ENCODE measurements at places on chromosomes 7 and 10.

- no peak for DNase-seq
Measured at GRCh38 chr7:151077705-151078232, 2.8 kb downstream of the FASTK start.

DNA sequence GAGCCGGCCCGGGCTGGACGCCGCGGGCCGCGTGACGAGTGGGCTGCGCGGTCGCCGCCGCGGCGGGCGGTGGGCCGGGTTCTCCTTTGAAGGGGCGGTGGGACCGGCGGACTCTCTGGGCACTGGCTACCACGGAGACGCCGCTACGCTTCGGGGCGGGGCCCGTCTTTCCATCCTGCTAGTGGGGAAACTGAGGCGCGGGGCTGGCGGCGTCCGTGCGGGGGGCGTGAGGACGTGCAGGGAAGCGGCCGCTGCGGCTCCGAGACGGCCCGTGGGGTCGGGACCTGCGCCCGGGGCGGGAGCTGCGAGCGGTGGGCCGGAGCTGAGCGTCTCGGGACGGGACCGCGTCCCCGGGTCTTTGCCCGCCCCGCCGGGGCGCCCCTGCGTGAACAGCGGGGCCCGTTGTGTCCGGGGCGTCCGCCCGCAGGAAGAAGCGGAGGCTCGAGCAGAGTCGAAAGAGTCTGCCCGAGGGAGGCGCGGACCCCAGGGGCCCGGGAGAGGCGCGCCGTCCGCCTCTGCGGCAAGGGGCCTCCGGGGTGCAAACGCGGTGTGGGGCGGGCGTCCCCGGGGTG lies 548 bp upstream of the BNIP3 start:
- no peak for DNase-seq

DNA sequence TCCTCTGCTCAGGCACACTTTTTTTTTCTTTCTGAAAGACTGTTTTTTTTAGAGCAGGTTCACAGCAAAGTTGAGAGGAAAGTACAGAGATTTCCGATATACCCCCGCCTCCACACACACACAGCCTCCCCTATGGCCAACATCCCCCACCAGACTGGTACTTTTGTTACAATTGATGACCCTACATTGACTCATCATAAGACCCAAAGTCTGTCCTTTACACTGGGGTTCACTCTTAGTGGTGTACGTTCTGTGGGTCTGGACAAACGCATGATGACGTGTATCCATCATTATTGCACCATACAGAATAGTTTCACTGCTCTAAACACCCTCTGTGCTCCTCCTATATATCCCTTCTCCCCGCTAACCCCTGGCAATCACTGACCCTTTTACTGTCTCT lies 107.7 kb downstream of the RBM20 start:
- no peak for DNase-seq

DNA sequence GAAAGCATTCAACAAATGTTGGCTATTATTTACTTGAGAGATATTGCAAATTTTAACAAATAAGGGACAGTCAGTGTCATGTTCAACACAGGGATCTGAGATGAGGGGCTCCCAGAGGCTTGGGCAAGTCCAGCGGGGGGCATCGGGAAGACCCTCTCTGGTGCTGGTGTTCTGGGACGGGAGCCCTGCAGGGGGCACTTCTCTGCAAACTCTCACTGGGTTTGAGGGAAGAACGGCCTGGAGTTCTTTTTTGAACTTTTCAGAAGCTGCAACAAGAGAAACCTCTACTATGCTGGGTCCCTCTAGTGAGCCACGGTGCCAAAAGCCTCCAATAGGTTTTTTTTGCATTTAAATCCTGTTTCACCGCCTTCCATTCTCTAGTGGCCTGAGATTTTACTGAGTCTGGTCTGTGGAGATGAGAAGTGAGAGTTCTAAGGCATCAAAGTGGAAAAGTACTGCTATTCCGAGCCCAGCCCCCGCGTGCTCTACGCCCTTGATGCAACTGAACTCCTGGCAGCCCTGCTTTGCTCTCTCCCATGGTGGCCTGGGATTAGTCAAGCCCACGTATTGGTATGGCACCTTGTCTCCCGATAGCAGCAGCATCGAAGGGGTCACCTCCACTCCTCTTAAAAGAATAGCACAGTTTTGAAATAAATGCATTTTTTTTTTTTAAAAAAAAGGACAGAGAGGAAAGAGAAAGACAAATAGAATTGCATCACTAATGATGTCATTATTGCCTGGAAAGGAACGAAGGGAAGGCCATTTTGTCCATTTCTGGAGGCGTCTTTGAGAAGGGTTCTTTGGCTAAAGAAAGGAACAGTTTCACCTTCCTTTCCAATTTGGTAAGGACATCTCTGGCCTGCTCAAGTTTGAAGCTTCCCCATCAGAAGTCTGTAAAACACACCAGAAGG lies 43.5 kb downstream of the CLEC2L start:
- no peak for DNase-seq

DNA sequence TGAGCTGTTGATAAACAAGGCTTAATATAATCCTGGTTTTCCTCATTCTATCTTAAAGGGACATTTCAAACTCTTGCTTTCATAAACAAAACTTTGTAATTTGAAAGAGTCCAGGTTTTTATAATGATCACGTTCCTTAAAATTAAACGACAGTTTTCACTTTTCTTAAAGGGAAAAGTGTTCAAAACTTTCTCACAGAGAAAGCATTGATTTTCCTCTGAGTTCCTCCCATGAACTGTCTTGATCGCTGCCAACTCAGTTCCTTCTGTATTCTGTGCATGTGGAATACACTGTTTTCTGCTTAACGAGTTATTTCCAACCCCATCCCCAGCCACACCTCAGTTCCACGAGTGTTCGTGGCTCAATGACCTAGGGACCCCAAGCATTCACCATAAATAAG lies 2.4 kb upstream of the C7orf33 start:
- no peak for DNase-seq

- no peak for DNase-seq
Measured at GRCh38 chr7:97119747-97120146, 2.2 kb downstream of the SDHAF3 start.

GRCh38 chr7:68362745-68363518 lies 1235.3 kb upstream of the AUTS2 start:
- no peak for DNase-seq

GRCh38 chr7:128910569-128910945 lies at the start of gene KCP:
KCP (minus strand) TSS chr7:128910709; CDS start chr7:128910676, 33 bp downstream.
- DNase-seq, result peak; percentile 30

GRCh38 chr7:148264933-148265557 lies 325.5 kb upstream of the C7orf33 start:
- DNase-seq, result peak; percentile 53

GRCh38 chr10:11446133-11446532 lies 165.3 kb downstream of the USP6NL start:
- DNase-seq, result no peak

DNA sequence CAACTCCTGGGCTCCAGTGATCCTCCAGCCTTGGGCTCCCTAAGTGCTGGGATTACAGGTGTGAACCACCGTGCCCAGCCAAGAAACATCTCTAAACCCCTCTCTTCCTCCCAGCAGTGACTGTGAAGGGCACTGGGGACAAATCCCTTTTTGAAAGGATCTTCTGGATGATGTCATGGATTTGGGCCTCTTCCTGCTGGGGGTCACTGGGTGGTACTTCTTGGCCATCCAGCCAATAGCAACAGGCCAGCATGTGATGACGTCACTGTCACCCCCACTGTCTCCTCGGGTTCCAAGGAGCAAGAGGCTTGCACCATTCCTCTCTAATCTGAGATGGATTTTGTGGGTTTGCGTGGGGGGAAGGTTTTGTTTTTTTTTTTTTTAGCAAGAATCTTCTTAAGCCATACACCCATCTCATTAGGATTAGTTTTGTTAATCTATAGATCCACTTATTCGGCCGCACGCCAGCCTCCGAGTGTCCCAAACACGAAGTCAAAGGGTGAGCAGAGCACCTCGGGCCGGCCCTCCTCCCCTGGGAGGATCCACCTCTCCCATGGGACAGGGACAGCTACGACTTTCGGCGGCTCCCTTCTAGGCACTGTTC lies 29.4 kb upstream of the TNRC18 start:
- DNase-seq, result peak; percentile 46

GRCh38 chr7:70681469-70682350 lies 450.2 kb upstream of the GALNT17 start:
- DNase-seq, result no peak

DNA sequence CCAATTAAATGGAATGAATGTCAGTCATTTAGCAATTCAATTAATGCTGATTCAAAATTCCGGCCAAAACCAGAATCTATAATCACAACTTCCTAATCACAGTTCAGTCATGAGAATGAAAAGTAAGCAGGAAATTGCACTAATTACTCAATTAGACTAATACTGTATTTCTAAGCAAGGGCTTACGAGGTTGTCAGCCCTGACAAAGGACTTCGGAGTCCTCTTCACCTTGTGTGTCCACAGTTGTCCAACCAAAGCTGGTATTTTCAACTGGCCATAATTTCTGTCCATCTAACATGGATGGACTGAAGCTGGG lies 17.4 kb downstream of the CPA1 start:
- no peak for DNase-seq

DNA sequence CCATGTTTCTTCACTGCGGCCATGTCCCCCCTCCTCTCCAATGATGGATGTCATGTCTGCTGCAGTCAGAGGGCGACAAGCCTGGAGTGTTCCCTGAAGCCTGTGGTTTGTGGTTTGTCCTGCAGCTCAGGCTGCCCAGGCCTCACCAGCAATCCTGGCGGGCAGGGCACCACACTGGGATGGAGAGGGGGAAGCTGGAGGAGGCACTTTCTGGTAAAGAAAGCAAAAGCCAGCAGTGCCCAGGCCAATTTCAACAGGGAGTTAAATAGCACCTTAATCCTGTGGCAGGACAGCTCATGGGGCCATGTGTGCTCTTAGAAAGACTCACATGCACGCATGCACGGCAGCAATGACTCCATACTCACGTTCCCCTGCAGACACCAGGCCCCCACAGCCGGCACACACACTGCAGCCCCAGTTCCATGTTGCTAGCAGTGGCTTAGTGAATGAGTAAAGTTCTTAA lies 158.3 kb downstream of the EGFR start:
- no peak for DNase-seq

DNA sequence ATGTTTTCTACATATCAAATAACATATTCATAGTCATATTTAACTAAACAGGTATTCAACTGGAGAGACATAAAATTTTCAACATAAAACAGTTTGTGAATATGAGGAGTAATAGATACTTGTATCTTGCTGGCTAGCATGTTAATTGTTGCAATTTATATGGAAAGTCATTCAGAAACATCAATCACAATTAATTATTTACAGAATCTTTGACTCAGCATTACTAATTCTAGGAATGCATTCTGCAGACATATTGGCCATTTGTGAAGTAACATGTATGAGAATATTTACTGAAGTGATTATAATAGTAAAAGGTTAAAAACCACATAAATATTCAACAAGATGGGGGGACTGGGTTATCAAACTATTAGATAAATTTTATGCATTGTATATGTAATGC lies 203.7 kb downstream of the TSPAN12 start:
- no peak for DNase-seq

DNA sequence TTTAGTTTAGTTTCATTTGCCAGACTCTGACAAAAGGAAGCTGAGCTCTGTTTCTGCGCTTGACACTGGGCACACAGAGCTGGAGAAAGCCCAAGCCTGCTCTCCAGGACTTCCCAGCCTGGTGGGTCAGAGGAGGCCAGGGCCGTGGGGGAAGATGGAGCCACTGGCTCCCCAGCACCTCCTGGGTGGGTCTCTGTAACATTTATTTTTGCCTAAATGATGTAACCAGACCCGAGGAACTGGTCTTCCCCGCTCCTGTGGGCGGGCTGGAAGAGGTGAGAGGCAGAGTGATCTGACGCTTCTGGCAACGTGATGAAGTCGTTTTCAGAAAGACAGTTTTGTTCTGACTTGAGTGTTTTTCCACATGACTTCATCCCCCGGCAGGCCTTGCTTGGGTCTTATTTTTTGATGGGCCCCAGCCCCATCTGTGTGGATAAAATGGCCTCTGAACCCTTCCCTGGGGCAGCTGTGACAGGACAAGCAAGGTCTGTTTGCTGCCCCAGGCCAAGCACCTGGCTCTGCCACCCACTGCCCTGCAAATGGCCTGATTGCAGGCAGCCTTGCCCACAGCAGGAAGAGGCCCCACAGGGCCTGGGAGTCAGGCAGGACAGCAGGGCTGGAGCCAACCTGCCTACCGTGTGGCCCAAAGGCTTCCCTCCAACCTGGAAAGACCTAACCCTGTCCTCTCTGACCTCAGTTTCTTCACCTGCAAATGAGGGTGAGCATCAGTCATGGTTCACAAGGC lies 304.9 kb upstream of the ZMIZ1 start:
- DNase-seq, result peak; percentile 87

GRCh38 chr10:72069751-72070526 lies 18.4 kb downstream of the SPOCK2 start:
- no peak for DNase-seq

DNA sequence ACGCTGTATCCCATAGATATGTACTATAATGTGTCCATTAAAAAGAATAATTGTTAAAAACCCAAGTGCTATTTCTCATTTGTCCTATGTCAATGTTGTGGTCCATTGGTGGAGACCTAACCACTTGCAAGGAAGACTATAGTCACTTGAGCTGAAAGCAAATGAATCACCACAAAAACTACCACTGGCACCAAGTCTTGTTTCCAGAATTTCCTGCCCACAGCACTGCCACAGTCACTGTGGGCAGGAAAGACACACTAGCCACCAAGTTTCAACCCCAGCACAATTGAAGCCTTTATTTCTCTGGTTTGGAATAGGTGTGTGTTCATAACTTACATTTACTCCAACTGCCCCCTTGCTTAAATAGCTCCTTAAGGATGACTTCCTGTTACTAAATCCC lies 12.4 kb downstream of the DIP2C start:
- no peak for DNase-seq

DNA sequence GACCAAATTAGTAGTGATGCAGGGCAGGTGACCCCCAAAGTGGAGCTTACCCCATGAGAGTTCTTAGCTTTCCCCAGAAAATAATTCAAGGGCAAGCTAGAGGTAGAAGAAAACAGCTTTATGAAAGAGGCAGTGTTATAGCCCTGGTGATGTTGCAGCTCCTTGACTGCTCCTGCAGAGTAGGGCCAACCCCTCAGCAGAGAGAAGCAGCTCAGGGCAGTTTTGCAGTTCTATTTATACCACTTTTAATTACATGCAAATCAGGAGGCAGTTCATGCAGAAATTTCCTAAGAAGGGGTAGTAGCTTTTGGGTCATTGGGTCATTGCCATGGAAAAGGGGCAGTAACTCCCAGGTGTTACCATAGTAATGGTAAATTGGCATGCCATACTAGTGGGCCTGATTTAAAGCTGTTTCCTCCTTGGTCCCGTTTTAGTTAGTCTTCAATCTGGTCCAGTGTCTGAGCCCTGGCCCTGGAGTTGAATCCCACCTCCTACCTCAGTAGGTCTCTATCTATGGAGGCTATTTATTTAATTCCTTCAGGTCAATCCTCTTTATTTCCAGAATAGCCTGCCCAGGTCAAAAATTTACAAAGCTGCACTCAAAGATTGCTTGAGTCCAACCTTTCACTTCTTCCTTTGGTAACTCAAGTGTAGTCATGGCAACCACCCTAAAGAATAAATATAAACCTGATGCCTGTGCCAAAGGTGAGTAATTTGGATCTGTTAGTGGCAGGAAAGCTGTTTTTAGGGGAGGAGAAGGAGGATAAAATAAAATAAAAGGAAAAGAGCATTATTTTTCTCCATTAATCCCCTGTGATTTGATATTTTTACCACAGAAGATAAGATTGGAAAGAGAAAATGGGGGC lies 29.5 kb downstream of the PLXDC2 start:
- peak; percentile 50 for DNase-seq

- peak; percentile 86 for DNase-seq
Measured at GRCh38 chr7:69889976-69890351, 291.7 kb downstream of the AUTS2 start.

Data from tongue (tissue), 3 donors.